ENCODE measurements at places on chromosomes 4 and X.

DNA sequence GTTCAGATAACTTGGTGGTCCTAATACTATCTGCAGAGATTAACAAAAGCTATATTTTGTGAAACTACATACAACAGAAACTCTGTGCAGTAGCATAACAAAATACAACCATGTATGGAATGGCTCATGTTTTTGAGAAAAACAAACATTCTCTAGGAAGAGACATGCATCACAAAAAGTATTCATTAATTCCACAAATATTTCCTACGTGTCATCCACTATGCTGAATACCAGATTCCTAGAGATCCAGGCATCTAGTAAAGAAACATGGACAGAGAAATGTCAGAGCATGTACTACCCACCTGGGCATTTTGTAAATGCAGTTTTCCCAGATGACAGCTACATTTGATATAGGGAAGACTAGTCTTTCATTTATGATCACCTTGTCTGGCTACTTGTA, 248.1 kb downstream of the OPHN1 start:
- DNase-seq: no peak

DNA sequence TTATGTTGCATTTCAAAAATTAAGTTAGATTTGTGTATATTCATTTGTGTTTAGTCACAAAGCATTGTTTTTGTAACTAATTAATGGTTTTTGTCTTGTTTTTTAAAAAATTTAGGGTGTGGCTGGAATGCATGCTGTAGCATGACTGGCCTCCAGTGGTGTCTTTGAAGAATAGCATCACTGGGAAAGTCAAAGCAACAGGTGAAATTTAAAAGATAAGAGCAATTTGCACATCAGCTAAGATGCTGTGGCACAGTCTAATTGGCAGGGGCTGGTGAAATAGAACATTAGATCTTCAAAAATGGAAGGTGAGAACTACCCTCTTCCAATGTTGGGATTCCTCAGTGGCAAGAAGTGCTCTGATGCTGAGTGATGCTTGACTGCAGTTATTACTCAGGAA, 45.3 kb downstream of the ANK2 start:
- no peak for DNase-seq

DNA sequence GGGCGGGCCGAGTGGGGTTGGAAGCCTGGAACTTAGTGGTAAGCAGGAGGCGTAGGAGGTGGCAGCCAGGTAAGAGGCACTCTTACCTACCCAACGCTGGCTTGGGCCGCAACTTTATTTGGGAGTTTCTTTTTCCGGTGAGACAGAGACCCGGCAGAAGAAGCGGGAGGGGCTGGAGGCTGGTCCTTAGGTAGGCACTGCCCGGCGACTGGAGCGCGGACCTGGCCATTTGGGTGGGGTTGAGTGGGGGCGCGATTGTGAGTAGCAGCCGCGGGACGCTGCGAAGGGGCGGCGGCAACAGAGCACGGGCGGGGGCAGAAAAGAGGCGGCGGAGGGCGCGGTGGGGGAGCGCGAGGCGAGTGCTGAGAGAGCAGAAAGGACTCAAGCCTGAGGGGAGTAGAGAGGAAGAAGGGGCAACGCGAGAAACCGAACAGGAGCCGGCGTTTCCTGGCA, 334 bp upstream of the POU4F2 start:
- no peak for DNase-seq

- DNase-seq: no peak
Observed at GRCh38 chrX:130933358-130933757, 30.3 kb upstream of the ENOX2 start.

GRCh38 chr4:171582961-171583581, 230.1 kb upstream of the GALNTL6 start:
- no peak for DNase-seq

DNA sequence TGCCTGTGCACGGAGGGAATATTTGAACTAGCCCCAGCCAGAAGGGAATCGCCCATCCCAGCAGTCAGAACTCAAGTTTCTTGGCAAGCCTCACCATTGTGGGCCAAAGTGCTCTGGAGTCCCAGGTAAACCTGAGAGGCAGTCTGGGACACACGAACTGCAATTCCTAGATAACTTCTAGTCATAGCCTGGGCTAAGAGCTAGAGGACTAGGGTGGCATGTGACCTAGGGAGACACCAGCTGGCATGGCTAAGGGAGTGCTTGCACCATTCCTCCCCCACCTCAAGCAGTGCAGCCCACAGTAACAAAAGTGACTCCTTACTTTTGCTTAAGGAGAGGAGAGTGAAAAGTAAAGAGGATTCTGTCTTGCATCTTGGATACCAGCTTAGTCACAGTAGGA, 935.2 kb downstream of the DMD start:
- no peak for DNase-seq

DNA sequence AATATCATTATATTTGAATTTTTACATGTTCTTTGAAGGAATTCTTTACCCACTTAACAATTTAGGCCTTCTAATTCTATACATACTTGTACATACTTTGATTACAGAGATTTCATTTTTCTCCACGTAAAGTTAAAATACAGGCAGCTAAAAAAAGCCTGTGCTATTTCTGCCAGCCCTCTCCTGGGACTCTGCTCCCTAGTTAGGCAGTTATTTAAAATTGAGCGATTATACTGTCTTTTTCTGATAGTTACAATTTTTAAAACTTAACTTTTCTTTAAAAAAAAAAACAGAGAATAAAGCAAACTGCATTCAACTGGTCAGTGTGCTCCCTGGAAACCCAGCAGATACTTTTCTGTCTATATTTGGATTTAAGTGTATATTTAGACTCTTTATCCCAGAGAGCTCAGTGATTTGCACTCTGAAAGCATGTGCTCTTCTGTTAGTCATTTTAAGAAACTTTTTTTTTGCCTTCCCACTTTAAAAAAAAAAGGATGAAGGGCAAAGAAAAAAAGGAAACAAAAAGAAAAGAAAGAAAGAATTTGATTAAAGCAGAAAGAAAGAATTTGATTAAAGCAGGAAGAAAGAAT, 18.1 kb upstream of the FAM241A start:
- DNase-seq: no peak

GRCh38 chr4:153075836-153076518, 128.3 kb upstream of the TRIM2 start:
- no peak for DNase-seq

DNA sequence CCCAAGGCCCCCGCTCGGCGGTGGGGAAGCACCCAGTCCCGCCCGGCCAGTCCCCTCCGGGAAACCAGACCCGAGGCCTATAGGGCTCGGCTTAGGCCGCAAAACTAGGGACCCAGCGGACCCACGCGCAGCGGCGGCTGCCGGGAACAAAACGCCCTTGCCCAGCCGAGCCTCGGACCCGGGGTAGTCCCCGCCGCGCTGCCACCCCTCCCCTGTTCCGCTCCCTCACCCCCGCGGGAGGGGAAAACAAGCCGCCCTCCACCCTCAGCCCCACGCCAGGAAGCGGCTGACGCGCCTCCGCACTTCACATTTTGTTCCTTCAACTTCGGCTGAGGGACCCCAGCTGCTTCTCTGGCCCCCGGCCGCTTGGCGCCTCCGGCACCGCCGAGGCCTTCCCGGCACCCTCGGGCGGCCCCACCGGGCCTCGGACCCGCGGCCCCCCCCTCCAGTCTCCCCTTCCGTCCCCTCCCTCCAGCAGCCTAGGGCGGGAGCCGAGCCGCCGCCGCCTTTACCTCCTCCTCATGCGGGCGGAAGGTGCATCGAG, 694 bp downstream of the PDS5A start:
- DNase-seq: peak; percentile 21

DNA sequence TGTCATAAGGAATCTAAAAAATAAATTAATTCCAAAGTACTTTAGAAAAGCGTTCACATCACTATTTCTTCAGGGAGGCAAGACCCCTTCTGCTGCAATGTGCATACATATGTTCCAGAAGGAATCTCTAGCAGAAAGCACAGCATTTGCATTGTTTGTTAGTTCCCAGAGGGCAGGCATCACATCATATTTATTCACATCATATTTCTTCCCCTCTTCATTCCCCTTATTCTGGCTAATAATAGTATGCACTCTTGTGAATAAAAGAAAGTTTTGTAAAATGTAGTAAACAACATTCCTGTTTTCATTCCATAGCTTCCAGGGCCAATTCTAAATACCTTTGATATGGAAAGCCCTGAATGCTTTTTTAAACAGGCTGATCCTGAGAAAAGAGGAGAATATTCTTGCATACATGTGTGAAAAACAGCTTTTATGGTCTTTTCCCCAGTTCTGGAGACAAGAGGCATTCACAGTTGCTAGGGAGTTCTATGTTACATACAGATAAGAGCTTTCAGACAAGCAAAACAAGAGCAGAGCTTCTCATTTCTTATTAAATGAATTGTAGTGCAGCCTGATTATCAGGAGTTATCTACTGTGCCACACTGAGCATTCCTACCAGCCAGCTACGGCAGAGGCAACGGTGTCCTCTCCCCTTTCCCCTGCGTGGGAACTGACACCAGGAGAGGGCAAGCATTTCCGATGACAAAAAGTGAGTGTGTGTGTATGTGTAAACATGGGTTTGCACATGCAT, 15.2 kb downstream of the GATB start:
- no peak for DNase-seq

- DNase-seq: no peak
Observed at GRCh38 chr4:152157629-152158028, 378.3 kb downstream of the FBXW7 start.

GRCh38 chr4:181550381-181550780, 692.8 kb upstream of the TENM3 start:
- no peak for DNase-seq

- DNase-seq: no peak
Observed at GRCh38 chr4:6576512-6576911, 1.5 kb downstream of the MAN2B2 start.

DNA sequence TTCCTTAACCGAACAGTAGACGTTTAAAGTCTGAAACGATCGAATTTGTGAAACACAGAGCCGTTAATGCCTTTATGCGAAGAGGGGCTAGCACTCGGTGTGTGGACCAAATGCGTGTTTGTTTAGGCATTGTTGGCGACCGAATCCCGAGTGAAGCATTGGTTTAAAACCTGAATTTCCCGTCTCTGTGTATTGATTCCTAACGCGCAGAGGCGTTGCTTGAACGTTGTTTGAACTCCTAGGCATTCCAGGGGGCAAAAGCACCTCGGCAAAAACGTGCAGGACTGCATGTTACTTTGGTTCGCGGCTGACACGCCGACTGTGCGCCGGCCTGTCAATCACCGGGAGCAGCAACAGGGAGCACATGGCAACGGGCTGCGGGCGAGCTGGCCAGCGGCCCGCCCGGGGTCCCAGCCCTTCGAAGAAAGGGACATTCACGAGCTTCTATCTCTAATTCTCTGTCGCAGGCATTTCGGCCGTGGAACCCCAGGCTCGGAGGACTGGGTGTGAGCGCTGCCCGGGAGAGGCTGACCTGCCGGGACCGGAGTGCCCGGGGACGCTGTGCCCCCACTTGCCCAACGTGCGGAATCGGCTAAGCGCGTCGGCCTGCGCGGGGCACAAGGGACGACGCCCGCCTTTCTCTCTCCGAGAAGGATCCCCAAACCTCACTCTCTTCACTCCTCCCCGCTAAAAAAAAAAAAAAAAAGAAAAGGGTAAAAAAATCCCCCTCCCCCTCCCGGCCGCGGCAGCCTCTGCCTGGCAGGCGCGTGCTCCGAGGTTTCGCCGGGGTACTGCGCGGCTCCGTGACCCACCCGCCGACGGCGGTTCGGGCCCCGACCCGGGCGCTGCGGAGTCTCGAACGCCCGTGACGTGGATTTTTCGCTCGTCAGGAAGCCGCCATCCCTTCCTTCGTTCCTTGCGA, 810 bp downstream of the SPRY1 start:
- DNase-seq: no peak

- DNase-seq: no peak
Observed at GRCh38 chr4:52945326-52945898, 83.3 kb downstream of the RASL11B start.

DNA sequence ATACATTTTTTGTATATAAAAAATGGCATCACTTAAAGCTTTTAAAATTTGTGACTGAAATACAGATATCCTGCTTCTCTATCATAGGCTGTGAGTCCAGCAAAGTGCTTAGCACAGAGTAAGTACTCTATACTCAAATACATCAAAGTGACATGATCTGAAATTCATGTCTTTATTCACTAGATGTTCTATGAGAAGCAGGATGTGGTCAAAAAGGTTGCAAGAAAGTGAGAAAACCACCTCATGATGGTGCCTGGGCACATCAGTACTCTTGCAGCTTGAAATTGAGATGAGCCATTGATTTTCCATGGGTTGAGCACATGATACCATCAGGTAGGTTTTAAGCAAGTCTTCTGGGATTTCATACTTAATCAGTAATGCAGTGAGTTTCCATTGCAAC, 20.4 kb upstream of the SFRP2 start:
- no peak for DNase-seq

GRCh38 chr4:114250439-114250891, 271.0 kb upstream of the ARSJ start:
- DNase-seq: no peak

DNA sequence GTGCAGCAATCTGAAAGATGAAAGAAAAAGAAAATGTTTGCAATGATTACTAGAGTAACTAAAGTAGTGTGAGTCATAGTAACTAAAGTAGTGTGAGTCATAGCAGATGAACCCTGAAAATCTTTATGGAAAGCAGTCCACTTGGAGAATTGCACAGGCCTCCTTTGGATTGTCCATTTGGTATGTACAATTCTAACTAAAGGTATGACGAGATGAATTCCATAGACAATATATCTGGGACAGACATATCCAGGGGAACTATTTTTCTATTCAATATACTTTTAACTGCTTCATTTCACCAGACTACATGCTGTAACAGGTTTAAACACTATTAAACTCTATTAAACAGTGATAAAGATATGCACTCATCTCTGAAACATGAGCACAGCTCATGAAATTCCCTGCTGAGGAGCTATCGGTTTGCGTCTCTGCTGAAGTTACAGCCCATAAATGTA, 798.7 kb downstream of the PCDH7 start:
- no peak for DNase-seq

DNA sequence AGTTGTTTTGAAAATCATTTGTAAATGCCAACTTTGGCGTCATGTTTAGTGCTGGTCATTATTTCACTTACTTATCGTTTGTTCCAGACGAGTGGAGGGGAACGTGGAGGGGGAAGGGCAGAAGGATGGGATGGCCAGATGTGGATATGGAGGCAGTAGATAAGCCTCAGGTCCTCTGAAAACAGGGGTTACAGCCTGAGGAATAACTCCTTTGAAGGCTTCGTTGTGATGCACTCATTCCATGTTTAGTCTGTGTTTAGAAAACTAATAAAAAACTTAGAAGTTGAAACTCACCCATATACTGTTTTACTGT, 1.1 kb downstream of the MOB1B start:
- DNase-seq: no peak

DNA sequence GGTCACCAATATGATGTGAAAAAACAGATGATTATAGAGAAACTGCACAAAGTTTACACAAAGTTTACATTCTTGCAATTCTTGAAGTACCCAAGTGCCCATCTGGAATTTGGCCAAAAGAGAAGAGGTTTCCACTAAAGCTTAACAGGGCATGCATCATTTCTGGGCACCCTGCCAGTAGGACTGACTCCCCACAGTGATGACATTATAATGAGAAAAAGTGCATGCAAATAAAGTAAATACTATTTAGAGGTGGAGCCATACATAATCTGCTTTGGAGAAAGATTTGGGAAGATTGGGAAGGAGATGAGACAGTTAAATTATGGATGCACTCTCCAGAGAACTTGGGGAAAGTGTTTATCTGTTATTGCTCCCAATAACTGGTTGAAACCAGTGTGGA, 93.7 kb upstream of the TRPC3 start:
- no peak for DNase-seq

GRCh38 chr4:171846232-171846631, 33.0 kb downstream of the GALNTL6 start:
- no peak for DNase-seq

- DNase-seq: no peak
Observed at GRCh38 chr4:168835880-168836454, 174.1 kb downstream of the CBR4 start.
